ENCODE measurements at places on chromosomes 7 and 10.

GRCh38 chr7:2353113-2353935 is 1.3 kb upstream of the EIF3B start:
- DNase-seq = no peak

- DNase-seq = no peak
Observed at GRCh38 chr10:60967854-60968484, 24.0 kb upstream of the RHOBTB1 start.

DNA sequence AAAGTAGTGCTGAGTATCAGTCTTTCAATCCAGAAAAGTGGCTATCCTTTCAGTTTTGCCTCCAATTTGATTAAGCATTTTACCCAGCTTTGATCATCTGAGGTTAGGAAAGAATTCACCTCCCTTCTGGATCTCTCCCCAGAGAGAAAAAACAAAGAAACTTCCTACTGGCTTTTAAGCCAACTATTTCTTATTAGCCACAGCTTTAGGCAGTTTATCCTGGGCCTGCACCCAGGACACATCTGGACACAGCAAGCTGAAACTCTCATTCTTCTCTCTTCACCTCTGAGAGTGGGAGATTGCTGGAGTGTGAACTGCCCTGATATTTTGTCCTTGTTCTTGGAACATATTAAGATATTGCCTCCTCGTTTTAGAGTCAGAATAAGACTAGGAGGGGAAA is 43.5 kb upstream of the LSM8 start:
- no peak for DNase-seq

GRCh38 chr10:84244651-84245270 is at the start of gene RGR:
Gene RGR, plus strand, starts transcription at chr10:84245053. Its CDS starts 38 bp downstream, at chr10:84245091.
- no peak for DNase-seq

DNA sequence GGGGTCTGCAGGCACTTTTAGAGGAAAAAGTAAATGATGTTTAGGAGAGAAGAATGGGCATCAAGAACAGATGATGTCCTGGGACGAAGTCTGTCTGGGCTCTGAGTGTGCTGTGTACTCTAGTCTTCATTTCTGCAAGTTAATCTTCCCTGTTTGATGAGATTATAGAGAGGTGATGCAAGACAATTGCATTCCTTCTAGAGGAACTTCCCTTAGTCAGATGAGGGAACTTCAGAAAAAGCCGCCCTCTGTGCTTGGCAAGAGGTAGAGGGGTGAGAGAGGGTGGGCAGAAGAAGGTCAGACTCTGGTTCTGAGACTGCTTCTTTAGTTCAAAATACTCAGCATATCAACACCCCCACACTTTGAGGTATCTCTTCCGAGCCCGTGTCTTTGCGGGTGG is 797.9 kb downstream of the LRMDA start:
- no peak for DNase-seq

DNA sequence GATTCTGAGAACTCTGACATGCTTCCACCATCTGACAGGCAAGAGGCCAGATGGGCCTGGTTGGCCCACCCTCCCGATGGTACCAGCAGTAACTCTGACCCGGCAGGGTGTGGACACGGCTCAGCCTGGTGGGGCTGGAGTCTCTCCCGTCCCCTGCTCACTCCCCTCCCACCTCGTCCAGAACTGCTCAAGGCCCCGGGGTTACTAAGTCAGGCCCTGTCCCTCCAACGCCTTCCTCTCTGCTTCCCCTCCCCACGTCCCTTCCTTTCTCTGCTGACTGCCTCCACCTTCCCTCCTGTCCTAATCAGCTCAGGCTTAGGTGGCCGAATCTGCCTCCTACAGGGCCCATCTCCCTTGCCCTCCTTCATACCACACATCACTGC is 12.5 kb downstream of the CALML5 start:
- no peak for DNase-seq

GRCh38 chr10:76839276-76839675 is 798.3 kb downstream of the KCNMA1 start:
- no peak for DNase-seq

GRCh38 chr10:118827466-118828155 is 72.8 kb upstream of the CACUL1 start:
- DNase-seq = no peak

DNA sequence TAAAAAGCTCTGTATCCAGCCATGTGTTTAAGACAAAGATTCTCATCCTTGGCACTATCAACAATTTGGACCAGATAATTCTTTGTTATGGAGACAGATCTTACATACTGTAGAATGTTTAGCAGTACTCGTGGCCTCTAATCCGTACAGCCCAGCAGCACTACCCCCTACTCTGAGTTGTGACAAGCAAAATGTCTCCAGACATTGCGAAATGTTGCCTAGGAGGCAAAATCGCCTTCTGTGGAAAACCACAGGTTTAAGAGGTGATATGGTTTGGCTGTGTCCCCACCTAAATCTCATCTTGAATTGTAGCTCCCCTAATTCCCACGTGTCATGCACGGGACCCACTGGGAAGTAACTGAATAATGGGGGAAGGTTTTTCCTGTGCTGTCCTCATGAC is 186.7 kb downstream of the CHCHD3 start:
- DNase-seq = no peak

- no peak for DNase-seq
Observed at GRCh38 chr7:151168003-151168786, 701 bp upstream of the GBX1 start.

GRCh38 chr7:83038787-83039186 is 123.9 kb downstream of the PCLO start:
- DNase-seq = no peak

GRCh38 chr10:101292194-101293006 is 61.6 kb upstream of the BTRC start:
- DNase-seq = no peak

- DNase-seq = no peak
Observed at GRCh38 chr10:20622531-20623211, 274.4 kb downstream of the NEBL start.

- DNase-seq = no peak
Observed at GRCh38 chr10:119341459-119342301, 134.3 kb downstream of the GRK5 start.

DNA sequence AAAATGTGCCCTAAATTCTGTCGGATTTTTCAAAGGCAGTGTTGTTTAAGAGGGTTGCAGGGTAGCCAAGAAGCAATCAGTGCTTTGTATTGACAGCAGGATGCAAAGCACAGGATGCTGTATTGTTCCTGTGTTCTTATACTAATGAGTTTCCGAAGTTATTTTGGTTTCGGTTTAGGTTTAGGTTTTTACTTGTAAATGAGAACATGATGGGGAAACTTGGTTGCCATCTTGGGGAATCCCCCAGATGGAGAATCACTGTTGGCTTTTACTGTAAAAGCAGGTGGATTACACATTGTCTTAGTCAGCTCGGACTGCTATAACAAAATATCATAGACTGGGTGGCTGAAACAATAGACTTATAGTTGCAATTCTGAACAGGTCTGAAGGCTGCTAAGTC is 72.1 kb downstream of the INHBA start:
- no peak for DNase-seq

DNA sequence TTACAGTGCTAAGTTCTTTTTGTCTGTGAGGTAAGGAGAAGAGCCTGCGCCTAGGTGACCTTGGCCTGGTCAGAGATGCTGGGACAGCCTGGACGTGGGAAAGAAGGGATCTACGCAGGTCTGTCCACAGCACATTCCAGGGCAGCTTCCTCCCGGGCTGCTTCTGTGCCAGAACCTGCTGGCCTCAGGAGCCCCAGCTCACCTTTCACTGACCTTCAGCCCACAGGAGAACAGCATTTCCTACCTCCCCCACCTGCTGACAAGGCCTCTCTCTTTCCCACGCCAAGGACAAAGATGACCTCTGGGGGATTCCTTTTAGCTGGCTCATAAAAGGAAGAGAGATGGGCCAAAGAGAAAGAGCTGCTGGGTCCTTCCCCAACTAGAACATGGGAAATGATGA is 260.6 kb downstream of the KCNMA1 start:
- DNase-seq = no peak

DNA sequence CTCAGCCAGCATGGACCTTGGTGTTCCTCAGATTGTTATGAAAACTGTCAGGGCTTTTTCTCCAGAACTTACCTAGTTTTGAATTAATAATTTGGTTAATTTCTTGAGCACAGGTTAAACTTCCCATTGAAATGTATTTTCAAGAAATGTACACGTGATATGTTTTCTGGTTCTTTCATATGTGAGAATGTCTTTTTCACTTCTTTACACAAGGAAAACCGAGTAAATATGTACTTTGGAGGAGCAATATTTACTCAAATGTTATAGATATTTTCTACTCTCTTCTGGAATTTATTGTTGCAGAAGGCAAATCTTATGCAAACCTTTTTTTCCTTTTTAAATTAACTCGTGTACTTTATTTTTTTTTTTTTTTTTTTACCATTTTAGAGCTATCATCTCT is 134.3 kb downstream of the AHR start:
- no peak for DNase-seq

GRCh38 chr10:11616021-11616420 is 4.6 kb upstream of the USP6NL start:
- DNase-seq = no peak

GRCh38 chr7:157991351-157991750 is 596.3 kb downstream of the PTPRN2 start:
- DNase-seq = no peak

DNA sequence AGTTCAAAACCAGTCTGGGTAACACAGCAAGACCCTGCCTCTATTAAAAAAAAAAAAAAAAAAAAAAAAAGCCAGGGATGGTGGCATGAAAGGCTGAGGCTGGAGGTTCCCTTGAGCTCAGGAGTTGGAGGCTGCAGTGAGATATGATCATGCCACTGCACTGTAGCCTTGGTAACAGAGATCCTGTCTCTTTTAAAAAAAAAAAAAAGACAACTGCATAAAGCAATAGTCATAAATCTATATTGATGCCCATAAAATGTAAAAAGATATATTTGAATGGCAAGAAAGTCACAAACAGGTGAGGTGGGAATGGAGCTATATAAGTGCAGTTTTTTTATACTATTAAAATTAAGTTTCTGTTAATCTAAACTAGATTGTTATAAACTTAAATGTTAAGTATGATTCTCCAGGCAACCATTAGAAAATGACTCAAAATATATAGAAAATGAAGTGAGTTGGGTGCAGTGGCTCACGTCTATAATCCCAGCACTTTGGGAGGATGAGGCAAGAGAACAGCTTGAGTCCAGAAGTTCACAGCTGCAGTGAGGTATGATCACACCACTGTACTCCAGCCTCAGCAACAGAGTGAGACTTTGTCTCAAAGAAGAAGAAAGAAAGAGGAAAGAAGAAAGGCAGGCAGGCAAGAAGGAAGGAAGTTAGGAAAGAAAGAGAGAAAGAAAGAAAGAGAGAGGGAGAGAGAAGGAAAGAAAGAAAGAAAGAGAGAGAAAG is 13.4 kb upstream of the HNRNPH3 start:
- no peak for DNase-seq

DNA sequence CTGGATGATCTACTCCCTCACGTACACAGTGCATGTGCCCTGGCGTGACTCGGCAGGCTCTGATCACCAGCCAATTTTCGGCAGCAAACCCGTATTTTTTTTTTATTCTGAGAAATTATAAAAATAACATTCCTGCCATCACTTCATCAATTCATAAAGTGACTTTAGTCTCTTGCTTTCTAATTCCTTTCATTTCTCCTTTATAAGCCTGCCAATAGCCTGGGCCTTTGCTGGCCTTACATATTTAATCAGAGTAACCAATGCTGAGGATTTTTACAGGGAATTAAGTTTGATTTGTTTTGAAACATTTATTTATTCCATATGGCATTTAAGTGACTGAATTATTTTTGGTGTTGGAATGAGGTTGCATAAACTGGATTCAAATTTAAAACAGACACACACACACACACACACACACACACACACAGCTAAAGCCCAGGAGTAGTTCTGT is 140.8 kb downstream of the ETV1 start:
- DNase-seq = no peak

GRCh38 chr7:30240106-30240800 is 44.1 kb upstream of the ZNRF2 start:
- no peak for DNase-seq

DNA sequence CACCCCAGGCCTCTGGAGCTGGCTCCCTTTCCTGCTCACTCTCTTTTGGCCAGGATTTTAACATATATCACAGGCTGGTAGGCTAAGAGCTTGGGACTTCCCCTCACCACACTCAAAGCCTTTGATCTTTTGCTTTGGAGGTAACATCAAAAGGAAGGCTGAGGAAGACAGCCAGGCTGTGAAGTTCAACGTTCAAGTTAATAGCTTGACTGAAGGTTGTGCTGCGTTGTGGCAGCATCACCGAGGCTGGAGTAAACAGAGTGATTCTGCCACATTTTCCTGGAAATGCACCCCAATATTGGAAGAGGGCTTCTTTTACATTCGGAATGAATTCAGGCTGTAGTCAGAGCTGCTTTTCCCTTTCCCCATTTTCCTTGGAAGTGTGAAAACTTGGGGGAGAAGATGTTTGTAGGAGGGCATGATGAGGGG is 57.3 kb downstream of the TCF7L2 start:
- no peak for DNase-seq

DNA sequence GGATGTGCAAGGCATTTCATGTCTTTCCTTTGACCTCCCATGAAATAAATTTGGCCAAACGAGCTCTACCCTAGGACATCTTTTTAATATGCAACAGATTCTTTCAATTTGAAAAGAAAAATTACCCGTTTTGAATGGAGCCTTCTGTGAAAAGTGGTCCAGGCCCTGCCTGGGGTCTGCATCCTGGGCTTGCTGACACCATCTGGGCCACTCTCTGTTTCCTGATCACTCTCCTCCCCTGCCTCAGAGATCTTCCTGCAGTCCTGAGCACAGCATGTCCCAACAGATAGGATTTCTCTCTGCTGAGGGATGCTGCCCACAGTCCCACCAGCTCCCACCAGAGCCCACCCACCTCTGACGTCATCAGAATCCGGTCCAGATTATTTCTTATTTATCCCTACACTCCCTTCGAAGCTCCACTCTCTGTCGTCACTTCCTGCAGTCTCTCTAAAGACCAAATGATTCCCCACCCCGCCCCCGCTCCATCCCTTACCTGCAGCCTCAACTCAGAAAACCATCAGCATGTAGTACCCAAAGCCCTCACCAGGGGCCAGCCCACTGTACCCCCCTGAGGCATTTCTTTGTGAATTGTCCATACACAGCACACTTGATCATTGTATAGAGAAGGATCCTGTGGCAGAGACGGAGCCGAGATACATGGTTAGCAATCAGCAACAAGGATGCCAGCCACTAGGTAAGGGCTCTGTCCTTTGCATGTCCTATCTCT is 192.1 kb upstream of the MGMT start:
- DNase-seq = no peak

- no peak for DNase-seq
Observed at GRCh38 chr7:148148456-148148855, 442.1 kb upstream of the C7orf33 start.

DNA sequence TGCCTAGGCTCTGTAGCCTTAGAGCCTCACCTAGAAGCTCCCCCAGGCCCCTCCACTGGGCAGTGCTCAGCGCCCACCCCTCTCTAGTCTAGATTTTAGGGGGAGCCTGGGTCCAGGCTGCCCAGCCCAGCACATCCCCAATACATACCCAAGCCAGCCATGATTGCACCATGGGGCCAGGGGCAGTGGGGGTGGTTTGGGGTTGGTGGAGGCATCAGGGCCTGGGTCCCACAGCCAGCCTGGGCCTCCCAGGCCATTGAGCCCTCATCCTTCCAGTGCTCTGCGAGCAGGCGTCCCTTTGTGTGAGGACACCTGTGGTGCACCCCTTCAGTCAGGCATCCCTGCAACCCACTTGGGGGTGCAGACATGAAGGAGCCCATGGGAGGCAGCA is 76.9 kb upstream of the RET start:
- DNase-seq = no peak

GRCh38 chr7:102044984-102045673 is 227.7 kb downstream of the CUX1 start:
- DNase-seq = peak; percentile 25

- no peak for DNase-seq
Observed at GRCh38 chr10:129491123-129491734, 24.2 kb downstream of the MGMT start.

- DNase-seq = no peak
Observed at GRCh38 chr7:151051108-151051507, 2.8 kb downstream of the ASIC3 start.
